ENCODE measurements at places on chromosomes 7 and 10. TPM values are rescaled to one million over a fixed set of nuclear protein-coding genes. Genes with fewer than 3 reads are reported as not detected.

GRCh38 chr10:110821508-110821907, 50.2 kb upstream of the PDCD4 start:
- peak; percentile 73 for DNase-seq

DNA sequence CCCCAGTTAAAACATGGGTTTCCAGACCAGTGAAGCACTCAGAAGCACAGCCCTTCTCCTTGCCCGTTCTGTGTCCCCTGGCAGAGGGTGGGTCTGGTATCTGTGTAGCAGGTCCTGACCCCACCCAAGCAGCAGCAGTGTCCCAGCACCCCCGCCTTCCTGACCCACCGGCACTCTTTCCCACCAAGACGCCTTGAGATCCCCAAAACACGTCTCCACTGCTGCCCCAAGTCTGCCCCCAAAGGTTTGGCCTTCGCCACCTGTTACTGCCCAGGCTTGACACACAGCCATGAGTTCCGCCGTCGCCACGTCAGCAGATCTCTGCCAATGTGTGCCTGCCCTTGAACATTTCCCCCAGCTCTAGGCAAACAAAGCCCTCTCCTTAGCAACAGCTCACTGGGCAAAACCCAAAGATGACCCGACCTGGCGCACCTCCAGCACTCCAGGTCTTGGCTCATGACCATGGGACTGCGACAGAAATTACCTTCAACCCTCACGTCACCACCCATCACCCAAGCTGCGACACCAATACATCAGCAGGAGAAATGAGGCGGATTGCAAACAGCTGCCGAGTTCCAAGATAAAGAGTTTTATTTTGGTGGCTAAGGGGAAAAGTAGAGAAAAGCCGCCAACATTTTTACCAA, 75.6 kb downstream of the CTBP2 start:
- peak; percentile 79 for DNase-seq

The ARHGAP19 gene
- total RNA-seq, result 3.0 TPM

The HK1 gene
- total RNA-seq, result 271 TPM

DNA sequence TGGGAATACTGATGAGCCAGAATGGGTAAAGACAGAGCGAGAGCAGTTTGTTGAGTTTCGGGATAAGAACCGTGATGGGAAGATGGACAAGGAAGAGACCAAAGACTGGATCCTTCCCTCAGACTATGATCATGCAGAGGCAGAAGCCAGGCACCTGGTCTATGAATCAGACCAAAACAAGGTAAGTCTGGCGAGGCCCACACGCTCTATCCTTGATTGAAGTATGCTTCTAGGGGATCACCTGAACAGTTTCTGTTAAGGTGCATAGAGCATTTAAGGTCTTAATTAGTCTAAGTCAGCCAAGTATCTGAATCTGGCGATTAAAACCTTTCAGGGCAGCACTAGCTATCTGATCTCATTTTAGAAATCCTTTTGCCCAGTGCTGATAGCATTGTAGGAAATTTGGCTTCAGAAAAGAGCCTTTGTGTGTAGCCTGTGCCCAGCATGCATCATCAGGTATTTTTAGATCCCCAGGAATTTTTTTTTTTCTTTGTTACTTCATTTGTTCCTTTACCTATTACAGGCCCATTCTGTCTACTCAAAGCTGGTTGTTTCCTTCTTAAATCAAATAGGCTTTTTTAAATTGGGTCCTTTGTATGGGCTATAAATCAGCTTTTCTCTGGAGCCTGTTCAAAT, 8.0 kb downstream of the OPN1SW start:
- no peak for DNase-seq

- no peak for DNase-seq
These were observed 80.9 kb upstream of the ATP6V0A4 start for GRCh38 chr7:138878856-138879255.

GRCh38 chr10:100167553-100168312, 18.1 kb downstream of the ERLIN1 start:
- DNase-seq, result no peak

DNA sequence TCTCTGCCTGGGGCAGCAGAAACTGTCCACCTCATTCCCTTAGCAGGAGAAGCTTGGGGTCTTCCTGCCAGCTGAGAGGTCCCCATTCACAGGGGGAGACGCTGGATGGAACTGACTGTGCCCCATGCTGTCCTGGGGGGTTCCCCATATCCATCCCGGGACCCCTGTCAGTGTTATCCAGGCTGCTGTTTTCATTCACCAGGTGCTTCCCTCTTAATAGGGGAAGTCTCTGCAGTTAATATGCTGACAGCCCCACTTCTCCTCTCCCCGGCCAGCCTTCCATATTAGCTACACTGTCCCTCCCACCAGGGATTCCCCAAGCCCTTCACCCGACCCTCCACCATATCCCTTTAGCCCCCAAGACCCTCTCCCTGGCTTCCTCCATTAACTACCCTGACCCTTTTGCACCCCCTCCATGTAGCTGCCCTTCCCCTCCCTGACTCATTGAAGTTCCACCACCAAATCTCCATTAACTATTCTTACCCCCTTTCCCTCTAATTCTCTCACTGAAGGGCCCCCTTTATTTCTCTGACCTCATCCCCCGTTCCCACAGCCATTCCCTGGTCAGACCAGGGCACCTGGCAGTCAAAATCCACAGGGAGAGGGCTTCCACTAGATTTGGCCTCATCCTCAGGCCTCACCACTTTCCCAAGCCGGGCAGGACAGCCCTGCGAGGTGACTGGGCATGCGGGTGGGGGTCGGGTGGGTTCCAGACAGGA, 92.0 kb upstream of the PAX2 start:
- DNase-seq, result no peak

The CREM gene
- 24.3 TPM for total RNA-seq

The SPOCK2 gene
- total RNA-seq, result 3.4 TPM

GRCh38 chr7:104883248-104883717, 130.7 kb upstream of the KMT2E start:
- no peak for DNase-seq

The OPALIN gene
- not detected for total RNA-seq

The SCART1 gene
- total RNA-seq, result 1.4 TPM

- no peak for DNase-seq
These were observed 88.3 kb upstream of the CHST15 start for GRCh38 chr10:124181656-124182055.

The OR6B1 gene
- total RNA-seq, result not detected

DNA sequence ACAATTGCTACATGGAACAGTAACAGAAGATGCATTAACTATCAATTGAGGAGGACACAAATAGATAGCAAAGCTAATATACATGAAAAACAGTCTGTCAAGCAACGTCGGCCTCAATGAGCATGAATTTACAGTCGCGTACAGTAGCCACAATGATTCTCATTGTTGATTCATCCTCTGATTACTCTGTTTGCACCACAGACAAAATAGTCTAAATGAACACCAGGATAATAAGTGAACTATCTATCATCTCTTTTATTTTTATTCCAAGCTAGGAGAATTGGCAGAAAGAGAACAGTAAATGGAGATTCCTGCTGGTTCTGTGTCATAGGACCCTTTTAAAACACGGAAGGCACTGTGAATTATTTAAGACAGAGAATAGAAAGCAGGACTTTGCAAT, 108.5 kb downstream of the EVX1 start:
- no peak for DNase-seq

The GRM3 gene
- not detected for total RNA-seq

GRCh38 chr10:115093286-115093775, at the start of gene ATRNL1:
ATRNL1 (plus strand) TSS chr10:115093365; CDS start chr10:115093751, 386 bp downstream.
- DNase-seq, result no peak

The ADRA2A gene
- total RNA-seq, result 0.94 TPM

GRCh38 chr10:97107551-97107950, 78.2 kb downstream of the SLIT1 start:
- DNase-seq, result no peak

DNA sequence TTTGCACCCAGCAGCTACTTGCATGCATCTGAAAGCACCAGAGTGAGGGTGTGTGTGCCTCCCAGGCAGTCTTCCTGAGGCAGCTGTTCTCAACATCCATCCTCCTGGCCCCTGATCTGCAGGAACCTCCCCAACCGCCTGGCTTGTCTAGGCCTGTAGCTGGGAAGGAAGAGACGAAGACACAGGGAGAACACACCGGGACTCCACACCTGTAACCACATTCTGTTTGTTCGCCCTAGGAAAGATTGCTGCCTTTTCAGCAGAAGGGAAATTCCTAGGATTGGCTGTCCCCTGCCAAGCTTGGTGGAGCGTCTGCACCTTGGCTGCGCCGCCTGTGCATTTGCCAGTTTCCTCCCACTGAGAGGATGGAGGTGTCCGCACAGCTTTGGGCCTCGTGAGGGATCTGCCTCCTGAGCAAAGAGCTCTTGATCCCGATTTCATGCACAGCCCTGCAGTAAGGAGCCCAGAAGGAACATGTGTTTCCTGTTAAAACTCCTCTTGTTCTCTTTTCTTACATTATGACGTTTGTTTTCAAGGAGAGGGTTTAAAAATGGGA, 154.6 kb downstream of the TPST1 start:
- DNase-seq, result no peak

DNA sequence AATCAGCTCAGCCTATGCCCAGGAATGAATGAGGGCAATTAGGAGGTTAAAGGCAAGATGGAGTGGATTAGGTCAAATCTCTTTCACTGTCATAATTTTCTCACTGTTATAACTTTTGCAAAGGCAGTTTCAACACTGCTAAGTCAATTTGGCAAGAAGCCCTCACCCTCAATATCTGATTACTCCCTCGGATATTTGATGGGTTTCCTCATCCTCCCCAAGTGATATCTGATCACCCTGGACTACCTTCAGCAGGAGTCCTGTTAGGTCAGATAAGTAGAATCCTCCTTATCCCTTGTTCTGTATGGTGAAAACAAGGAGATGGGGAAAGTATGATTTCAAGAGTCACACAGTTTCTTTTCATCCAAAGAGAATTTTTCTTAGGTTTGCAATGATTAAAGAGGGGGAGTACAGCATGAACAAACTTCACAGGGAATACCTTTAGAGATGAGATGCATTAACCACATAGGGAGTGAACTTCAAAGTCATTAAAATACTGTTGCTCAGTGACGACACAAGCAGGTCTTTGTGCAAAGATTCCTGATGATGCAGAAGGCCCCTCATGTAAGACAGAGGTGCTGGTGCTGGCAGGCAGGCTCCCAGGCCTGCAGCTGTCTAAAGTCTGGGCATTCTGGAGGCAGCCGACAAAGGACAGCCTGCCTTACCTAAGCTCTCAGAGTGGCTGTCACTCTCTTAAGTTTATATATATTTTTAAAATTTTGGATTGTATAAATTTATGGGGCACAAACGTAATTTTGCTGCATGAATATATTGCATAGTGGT, 75.4 kb upstream of the POM121L12 start:
- no peak for DNase-seq

DNA sequence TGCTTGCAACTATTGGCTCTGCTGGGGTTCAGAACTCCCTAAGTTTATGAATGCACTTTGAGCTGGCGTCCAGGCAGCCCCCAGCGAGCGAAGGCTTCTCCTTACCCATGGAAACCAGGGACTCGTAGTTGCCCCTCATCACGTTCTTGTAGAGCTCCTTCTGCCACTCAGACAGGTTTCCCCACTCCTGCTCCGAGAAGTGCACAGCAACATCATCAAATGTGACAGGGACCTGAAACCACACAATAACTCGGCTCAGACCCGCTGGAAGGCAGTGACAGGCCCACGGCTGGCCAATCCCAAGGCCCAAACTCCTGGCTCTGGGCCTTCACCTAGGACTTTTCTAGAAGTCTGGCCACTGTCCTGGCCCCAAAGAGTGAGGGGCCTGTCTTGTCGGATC, 6.9 kb downstream of the ZNF777 start:
- DNase-seq, result no peak

DNA sequence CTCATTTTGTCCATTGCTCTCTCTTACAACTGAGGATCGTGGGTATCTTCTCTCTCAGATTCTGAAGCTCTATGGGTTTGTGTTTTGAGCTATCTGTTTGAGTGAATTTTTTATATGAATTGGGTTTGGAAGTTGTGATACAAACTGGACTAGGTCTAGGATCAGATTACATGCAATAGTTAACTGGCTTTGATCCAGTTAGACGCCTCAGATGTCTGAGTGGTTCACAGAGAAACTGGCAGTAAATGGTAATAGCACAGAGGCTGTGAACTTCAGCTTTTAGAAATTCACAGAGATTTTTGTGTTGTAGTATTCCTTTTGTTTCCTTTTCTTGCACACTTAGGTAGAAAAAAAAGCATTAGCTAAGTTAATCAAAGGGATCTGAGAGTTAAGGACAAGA, 12.7 kb upstream of the DNMBP start:
- no peak for DNase-seq

DNA sequence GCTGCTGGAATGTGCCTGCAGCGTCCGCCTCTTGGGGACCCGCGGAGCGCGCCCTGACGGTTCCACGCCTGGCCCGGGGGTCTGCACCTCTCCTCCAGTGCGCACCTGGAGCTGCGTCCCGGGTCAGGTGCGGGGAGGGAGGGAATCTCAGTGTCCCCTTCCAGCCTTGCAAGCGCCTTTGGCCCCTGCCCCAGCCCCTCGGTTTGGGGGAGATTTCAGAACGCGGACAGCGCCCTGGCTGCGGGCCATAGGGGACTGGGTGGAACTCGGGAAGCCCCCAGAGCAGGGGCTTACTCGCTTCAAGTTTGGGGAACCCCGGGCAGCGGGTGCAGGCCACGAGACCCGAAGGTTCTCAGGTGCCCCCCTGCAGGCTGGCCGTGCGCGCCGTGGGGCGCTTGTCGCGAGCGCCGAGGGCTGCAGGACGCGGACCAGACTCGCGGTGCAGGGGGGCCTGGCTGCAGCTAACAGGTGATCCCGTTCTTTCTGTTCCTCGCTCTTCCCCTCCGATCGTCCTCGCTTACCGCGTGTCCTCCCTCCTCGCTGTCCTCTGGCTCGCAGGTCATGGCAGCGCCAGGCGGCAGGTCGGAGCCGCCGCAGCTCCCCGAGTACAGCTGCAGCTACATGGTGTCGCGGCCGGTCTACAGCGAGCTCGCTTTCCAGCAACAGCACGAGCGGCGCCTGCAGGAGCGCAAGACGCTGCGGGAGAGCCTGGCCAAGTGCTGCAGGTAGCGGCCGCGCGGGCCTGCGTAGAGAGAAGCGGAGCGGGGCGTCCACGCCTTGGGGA, 645 bp downstream of the SLC26A4 start:
- DNase-seq, result peak; percentile 18

DNA sequence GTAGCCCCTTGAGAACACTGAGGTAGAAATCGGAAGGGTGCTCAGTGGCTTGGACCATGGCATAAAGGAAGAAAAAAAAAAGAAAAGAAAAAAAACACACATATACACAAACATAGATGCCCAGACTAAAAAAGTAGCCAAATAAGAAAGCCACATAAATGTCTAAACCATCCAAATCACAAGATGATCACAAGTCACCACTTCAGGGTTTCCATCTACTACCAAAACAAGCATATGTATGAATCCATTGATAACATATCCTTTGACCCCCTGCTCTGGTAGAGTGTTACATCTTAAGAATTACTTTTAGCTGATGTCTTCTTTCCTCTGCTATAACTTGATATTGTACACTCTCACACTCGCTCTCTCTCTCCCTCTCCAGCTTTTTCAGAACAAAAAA, 245.9 kb downstream of the AHR start:
- DNase-seq, result no peak

- no peak for DNase-seq
These were observed 80.0 kb upstream of the COL1A2 start for GRCh38 chr7:94314413-94315410.

Measured in gastrocnemius medialis (tissue), 4 donors.